Fibroblast of lung (primary cell): ENCODE measurements at places on chromosomes 7 and 10. TPM values are rescaled to one million over a fixed set of nuclear protein-coding genes. Genes with fewer than 3 reads are reported as not detected.

DNA sequence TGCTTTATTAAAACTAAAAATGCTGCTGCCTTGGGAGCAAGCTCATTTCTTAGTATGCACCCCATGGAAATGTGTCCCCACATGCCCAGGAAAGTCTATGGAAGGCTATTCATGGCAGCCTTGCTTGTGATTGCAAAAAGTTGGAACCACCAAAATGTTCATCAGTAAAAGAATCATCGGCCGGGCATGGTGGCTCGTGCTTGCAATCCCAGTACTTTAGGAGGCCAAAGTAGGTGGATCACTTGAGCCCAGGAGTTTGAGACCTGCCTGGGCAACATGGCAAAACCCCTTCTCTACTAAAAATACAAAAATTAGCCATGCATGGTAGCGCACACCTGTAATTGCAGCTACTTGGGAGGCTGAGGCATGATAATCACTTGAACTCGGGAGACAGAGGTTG is 79.8 kb downstream of the ARHGAP22 start:
- peaks cover 28% of the 10 kb centered on the region for H3K4me1 ChIP-seq
- no peak for DNase-seq
- H3K4me3 ChIP-seq = no peak overlapping the region
- peaks cover 4% of the 10 kb centered on the region for H3K36me3 ChIP-seq

GRCh38 chr10:6823770-6824169 is 243.7 kb upstream of the PRKCQ start:
- H3K36me3 ChIP-seq = no peaks in the 10 kb centered on the region
- no peaks in the 10 kb centered on the region for H3K4me1 ChIP-seq
- DNase-seq = no peak
- H3K27ac ChIP-seq = no peak overlapping the region
- H3K4me3 ChIP-seq = no peak overlapping the region

- no peaks in the 10 kb centered on the region for H3K4me1 ChIP-seq
- H3K27ac ChIP-seq = no peak overlapping the region
- H3K4me3 ChIP-seq = no peak overlapping the region
- peak; percentile 31 for DNase-seq
- H3K36me3 ChIP-seq = no peaks in the 10 kb centered on the region
- no peaks in the 10 kb centered on the region for H3K27me3 ChIP-seq
Measured at GRCh38 chr10:72889391-72889831, 4.1 kb upstream of the OIT3 start.

DNA sequence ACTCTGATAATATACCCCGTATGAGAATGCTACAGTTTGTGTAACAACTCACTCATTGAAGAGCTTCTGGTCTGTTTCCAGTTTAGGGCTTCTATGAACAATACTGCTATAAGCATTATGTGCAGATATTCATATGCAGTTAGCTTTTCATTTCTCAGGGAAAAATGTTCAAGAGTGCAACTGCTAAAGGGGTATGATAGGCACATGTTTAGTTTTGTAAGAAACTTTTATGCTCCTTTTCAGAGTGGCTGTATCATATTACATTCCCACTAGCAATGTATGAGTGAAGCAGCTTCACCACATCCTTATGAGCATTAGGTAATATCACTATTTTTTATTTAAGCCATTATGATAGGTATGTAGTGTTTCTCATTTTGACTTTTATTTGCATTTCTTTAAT is 182.6 kb upstream of the CXCL12 start:
- H3K27ac ChIP-seq = no peak overlapping the region
- no peak overlapping the region for H3K4me3 ChIP-seq
- H3K36me3 ChIP-seq = no peaks in the 10 kb centered on the region
- DNase-seq = peak; percentile 69

The CCL24 gene
- polyA plus RNA-seq = not detected in 2 replicates

GRCh38 chr7:52518869-52519268 is 516.6 kb upstream of the POM121L12 start:
- no peaks in the 10 kb centered on the region for H3K27me3 ChIP-seq
- H3K36me3 ChIP-seq = no peaks in the 10 kb centered on the region
- no peak overlapping the region for H3K27ac ChIP-seq
- DNase-seq = no peak

The EBLN1 gene
- polyA plus RNA-seq = not detected in 2 replicates

DNA sequence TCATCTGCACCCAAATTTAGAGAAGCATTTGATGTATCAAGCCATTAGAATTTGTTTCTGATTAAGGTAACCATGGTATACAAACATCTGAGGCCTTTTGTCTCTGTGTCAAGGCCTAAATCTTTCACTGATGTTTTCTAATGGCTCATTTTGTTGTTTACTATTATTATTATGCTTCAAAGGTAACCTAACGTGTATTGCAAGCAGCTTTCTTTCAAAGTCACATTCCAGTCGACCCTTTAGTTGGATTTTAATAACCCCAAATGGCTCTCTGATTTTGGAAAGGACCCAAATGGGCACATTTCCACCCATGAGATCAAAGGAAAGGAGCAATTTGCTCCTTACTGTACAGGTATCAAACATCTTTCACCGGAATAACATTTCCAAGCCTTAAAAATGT is 46.7 kb upstream of the WNT16 start:
- H3K27ac ChIP-seq = no peak overlapping the region
- peaks cover 2% of the 10 kb centered on the region for H3K36me3 ChIP-seq
- no peak overlapping the region for H3K4me3 ChIP-seq
- H3K27me3 ChIP-seq = no peaks in the 10 kb centered on the region
- DNase-seq = no peak

- H3K27me3 ChIP-seq = no peaks in the 10 kb centered on the region
- no peak overlapping the region for H3K27ac ChIP-seq
- no peak overlapping the region for H3K4me3 ChIP-seq
- no peaks in the 10 kb centered on the region for H3K36me3 ChIP-seq
- H3K4me1 ChIP-seq = no peaks in the 10 kb centered on the region
- no peak for DNase-seq
Measured at GRCh38 chr10:44742248-44742647, 168.9 kb upstream of the TMEM72 start.

- H3K4me3 ChIP-seq = no peak overlapping the region
- H3K36me3 ChIP-seq = no peaks in the 10 kb centered on the region
- no peaks in the 10 kb centered on the region for H3K27me3 ChIP-seq
- peak; percentile 51 for DNase-seq
- peak overlapping the region; percentile 47 for H3K27ac ChIP-seq
Measured at GRCh38 chr10:119281581-119282071, 74.3 kb downstream of the GRK5 start.

The HERC4 gene
- polyA plus RNA-seq = 53.1 and 93.3 TPM in 2 replicates

The FAM25C gene
- not detected in 2 replicates for polyA plus RNA-seq

DNA sequence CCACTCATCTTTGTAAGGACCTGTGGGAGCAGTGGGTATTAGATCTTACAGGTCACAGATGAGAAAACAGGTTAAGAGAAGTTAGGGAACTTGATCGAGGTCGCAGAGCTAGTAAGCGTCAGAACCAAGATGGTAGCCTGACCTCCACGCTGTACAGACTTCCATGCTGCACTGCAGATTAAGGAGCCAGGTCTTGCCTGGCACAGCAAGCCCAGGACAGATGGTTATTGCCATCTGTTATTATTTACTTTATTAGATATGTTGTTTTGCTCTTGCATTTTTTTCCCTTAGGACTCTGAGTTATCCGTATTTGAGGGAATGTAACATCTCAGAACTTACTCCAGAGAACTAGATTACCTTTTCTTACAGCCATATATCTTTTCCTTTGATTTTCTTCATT is 147.2 kb downstream of the NSUN6 start:
- no peaks in the 10 kb centered on the region for H3K27me3 ChIP-seq
- H3K4me3 ChIP-seq = no peak overlapping the region
- DNase-seq = no peak
- peaks cover 2% of the 10 kb centered on the region for H3K4me1 ChIP-seq
- no peaks in the 10 kb centered on the region for H3K36me3 ChIP-seq
- H3K27ac ChIP-seq = no peak overlapping the region

GRCh38 chr10:72255977-72256729 is 17.6 kb upstream of the DDIT4 start:
- peaks cover 24% of the 10 kb centered on the region for H3K4me1 ChIP-seq
- no peak overlapping the region for H3K27ac ChIP-seq
- no peaks in the 10 kb centered on the region for H3K27me3 ChIP-seq
- no peaks in the 10 kb centered on the region for H3K36me3 ChIP-seq
- no peak overlapping the region for H3K4me3 ChIP-seq

GRCh38 chr10:76073524-76073923 is 642.1 kb downstream of the LRMDA start:
- H3K36me3 ChIP-seq = no peaks in the 10 kb centered on the region
- no peak overlapping the region for H3K27ac ChIP-seq
- H3K4me1 ChIP-seq = no peaks in the 10 kb centered on the region
- no peak overlapping the region for H3K4me3 ChIP-seq
- no peaks in the 10 kb centered on the region for H3K27me3 ChIP-seq

GRCh38 chr7:65609131-65609530 is 235.5 kb downstream of the ZNF92 start:
- no peak for DNase-seq
- H3K27ac ChIP-seq = no peak overlapping the region
- H3K27me3 ChIP-seq = no peaks in the 10 kb centered on the region
- H3K36me3 ChIP-seq = no peaks in the 10 kb centered on the region

DNA sequence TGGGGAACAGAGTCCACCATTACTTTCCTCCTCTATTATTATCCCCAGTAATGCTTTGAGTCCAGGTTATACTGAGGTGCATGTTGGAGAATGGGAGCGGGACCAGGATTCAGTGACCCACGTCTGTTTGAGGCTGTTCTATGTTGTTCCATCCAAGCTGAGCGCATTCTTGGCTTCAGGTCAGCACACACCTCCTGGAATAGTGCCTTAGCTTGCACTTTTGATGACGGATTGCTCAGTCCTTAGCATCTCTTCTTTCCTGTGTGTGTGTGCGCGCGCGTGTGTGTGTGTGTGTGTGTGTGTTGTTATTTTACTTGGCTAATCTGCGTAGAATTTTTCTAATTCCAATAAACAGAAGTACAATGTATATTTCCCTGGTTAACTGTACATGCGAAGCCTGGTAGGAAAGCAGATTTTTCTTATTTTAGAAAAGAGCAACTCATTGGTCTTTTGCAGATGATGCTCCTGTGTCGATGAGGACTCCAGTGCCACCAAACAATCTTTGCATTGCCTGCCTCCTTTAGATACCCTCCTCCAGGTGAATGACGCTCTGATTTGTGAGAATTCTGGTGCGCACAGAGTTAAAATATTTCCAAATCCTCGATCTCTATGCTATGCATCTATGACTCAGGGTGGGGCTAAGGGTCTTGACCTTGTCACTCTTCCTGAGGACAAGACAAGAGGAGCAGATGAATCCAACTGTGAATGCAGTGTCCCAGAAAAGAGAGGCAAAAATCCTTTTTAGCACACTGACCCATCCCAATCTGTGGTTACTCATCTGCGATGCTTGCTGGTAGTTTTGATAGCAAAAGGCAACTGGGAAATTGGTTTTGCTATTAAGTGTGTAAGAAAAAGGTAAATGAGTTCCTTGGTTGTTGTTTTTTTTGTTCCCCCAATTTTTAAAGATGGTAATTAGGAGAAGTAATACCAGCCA is 13.3 kb upstream of the CELF2 start:
- no peaks in the 10 kb centered on the region for H3K36me3 ChIP-seq
- no peak overlapping the region for H3K4me3 ChIP-seq
- H3K27me3 ChIP-seq = no peaks in the 10 kb centered on the region
- no peak overlapping the region for H3K27ac ChIP-seq
- no peak for DNase-seq

The GNAT3 gene
- not detected in 2 replicates for polyA plus RNA-seq

- H3K36me3 ChIP-seq = no peaks in the 10 kb centered on the region
- peak; percentile 65 for DNase-seq
- H3K27ac ChIP-seq = no peak overlapping the region
- no peak overlapping the region for H3K4me3 ChIP-seq
Measured at GRCh38 chr10:95474228-95475002, 86.8 kb downstream of the SORBS1 start.

DNA sequence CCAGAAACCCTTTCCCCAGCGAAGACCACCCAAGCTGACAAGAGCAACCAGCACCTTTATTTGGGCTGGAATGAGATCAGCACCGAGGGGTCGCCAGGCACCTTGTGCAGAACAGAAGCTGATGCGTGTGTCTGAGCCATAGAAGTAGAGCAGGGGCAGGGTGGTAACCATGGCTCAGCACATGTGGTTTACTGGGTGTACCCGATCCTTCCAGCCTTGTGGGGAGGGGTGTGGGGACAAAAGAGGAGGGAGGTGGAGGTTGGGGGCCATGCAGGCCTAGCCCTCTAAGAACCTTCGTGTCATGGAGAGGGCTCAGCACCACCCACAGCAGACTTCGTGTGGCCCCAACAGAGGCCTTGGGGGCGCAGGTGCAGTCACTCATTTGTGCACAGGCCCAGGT is 84.0 kb upstream of the GTF2I start:
- DNase-seq = no peak
- H3K4me3 ChIP-seq = no peak overlapping the region
- no peaks in the 10 kb centered on the region for H3K27me3 ChIP-seq
- no peak overlapping the region for H3K27ac ChIP-seq
- no peaks in the 10 kb centered on the region for H3K36me3 ChIP-seq

- DNase-seq = no peak
- no peaks in the 10 kb centered on the region for H3K27me3 ChIP-seq
- H3K4me1 ChIP-seq = no peaks in the 10 kb centered on the region
- no peaks in the 10 kb centered on the region for H3K36me3 ChIP-seq
- no peak overlapping the region for H3K4me3 ChIP-seq
Measured at GRCh38 chr7:102248081-102248455, 38.6 kb upstream of the SH2B2 start.

GRCh38 chr10:48606530-48607355 is 1.9 kb upstream of the ARHGAP22 start:
- H3K4me1 ChIP-seq = peaks cover 35% of the 10 kb centered on the region
- no peaks in the 10 kb centered on the region for H3K27me3 ChIP-seq
- H3K4me3 ChIP-seq = no peak overlapping the region
- H3K27ac ChIP-seq = peak overlapping the region; percentile 78

The PTPRZ1 gene
- polyA plus RNA-seq = 0.05 and 0.09 TPM in 2 replicates

The LAMTOR4 gene
- 116 and 165 TPM in 2 replicates for polyA plus RNA-seq
